ENCODE measurements at places on chromosomes 13 and 19.
A peak's percentile ranks its signal among the peaks of the same experiment; 100 is the strongest.

- no peak for DNase-seq
These were observed 20.5 kb downstream of the ZNF114 start for GRCh38 chr19:48290401-48290770.

- DNase-seq = no peak
These were observed 187.6 kb downstream of the TUBA3C start for GRCh38 chr13:18993884-18994660.

- no peak for DNase-seq
These were observed 2.6 kb upstream of the POLR2E start for GRCh38 chr19:1097810-1098176.

DNA sequence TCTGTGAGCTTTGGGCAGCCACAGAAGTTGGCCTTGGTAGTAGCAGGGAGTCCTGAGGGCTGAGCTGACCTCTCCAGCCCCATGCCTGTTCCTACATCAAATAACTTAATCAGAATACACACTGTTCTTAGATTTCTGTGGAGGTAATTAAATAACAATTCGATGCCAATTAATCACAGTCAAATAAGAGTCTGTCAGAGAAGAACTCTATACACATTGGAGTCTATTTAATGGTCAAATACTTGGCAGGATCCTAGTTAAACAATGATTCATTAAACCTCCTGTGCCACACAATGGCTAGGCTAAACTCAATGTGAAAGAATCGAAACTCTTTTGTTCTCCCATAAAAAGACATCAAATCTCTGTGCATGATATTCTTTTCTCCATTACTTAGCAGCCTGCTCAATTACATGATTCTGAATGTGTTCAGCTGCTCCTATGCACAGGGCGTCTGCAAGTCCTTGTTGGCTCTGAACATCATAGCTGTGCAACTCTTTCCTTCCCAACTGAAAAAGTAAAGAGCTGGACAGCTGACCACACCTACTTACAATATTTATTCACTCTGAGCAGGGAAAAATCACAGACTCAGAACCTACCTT is 173.1 kb downstream of the ABCC4 start:
- no peak for DNase-seq

DNA sequence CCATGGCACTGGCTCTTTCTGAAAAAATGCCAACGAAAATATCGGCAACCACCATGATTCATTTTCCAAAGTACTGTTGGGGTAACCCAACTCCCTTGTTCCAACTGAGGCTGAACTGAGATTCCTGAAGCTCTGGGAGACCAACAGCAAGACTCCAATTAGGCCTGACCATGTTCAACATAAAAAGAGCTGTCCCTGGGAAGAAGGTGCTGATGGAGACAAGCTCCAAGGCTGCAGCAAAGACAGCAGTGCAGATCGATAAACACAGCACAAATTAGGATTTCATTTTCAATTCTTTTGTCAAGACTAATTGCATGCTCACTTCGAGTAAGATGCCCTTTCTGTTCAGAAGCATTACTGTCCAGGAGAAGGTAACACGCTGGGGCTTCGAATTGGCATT is 968.0 kb downstream of the UQCRFS1 start:
- no peak for DNase-seq

DNA sequence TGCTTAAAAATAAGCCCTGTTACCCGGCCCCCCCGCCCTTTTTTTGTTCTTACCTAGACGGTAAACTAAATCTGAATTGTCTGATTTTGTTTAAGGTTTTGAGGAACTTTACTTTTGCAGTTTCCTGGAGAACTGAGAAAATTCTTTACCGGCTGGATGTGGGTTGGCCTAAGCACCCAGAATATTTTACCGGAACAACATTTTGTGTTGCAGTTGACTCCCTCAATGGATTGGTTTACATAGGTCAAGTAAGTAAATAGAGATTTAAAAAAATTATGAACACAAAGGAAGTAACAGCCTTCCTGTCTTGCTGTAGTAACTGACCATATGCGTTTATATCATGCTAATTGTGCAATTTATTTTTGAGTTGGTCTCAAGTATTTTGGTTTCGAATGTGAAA is 785 bp downstream of the NHLRC3 start:
- no peak for DNase-seq

DNA sequence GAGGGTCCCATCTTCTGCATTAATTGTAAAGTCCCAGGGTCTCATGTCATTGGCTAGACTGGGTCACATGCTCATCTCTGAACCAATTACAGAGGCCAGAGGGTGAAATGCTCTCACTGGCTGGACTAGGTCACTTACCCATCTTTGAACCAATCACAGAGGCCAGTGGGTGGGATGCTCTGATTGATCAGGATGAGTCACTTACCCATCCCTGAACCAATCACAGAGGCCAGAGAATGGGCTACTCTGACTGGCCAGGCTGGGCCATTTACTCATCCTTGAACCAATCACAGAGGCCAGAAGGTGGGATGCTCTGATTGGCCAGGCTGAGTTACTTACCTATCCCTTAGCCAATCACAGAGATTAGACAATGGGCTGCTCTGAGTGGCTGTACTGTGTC is 5.3 kb downstream of the MISP start:
- DNase-seq = peak; percentile 100

- no peak for DNase-seq
These were observed 506 bp downstream of the KCNRG start for GRCh38 chr13:50015750-50016149.

DNA sequence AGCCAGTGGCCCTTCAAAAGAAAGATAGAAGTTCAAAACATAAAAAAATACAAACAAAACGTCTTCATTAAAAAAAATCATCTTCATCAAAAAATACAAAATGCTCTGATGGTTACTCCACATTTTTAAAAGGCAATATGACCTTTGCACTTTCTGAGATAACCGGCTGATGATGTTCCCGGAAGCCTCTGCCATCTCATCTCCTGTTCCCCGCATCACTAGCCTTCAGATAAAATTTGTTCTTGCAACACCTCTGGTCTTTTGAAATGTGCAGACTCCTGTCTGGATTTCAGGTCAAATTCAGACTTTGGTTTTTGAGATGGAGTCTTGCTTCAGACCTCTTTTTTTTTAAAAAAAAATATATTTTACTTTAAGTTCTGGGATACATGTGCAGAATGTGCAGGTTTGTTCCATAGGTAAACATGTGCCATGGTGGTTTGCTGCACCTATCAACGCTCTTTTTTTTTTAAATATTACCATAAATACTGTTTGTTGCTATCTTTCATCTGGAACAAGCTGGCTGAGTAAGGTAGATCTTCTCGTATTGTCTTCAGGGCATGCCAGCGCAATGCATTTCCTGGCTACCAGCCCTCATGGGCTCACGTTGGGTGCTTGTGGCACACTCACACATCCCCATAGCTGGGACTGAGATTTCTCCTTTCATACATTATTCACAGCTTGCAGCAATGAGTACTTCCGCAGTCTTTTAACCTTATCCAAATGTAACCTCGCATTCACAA is 418.9 kb upstream of the ARGLU1 start:
- DNase-seq = no peak

DNA sequence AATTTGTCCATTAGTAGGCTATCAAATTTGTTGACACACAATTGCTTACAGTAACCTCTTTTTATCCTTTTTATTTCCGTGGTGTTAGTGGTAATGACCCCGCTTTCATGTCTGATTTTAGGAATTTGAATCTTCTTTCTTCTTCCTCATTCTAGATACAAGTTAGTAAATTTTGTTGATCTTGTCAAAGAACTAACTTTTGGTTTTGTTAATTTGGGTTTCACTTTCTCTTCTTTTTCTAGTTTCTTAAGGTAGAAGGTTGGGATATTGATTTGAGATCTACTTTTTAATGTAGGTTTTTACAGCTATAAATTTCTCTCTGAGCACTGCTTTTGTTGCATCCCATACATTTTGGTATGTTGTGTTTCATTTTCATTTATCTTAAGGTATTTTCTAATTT is 53.3 kb upstream of the SLC7A1 start:
- DNase-seq = no peak

DNA sequence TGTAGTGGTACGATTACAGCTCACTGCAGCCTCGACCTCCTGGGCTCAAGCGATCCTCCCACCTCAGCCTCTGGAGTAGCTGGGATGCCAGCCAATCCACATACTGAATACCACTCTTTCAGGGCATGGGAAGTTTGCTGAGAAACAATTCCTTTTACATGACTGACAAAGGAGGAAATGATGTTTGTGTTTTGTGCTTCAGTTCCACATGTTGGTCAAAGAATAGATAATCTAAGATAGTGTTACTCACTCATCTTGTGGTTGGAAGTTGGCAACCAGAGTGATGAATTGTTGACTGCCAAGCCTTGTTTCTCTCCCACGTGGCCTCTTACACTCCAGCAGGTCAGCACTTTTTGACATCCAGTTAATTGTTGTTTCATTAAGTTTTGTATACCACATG is 7.6 kb downstream of the MBD3L2B start:
- DNase-seq = no peak

DNA sequence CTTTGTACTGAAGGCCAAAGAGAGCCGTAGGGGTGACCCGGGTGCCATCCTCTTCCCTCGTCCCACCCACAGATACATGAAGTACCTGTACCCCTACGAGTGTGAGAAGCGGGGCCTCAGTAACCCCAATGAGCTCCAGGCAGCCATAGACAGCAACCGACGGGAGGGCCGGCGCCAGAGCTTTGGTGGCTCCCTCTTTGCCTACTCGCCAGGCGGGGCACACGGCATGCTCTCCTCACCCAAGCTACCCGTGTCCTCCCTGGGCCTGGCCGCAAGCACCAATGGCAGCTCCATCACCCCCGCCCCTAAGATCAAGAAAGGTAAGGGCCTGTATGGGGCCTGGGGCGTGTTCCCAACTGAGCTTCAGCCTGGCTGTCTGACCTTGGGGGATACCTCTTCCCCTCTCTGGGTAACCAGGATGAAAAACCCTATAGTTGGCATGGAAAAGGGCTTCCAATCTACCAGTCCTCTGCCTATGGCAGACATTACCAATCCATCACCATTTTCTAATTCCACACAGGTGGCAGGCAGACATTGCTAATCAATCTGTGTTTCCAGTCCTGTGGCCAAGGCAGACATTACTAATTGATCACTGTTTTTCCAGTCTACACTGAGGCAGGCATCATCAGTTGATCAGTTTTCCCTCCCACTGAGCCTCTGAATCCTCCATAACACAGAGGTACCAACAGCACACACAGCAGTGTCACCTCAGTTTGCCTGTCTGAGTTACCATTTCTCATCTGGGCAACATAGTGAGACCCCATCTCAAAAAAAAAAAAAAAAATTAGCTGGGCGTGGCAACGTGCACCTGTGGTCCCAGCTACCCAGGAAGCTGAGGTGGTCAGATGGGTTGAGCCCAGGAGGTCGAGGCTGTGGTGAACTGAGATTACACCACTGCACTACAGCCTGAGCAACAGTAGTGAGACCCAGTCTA is 19.1 kb upstream of the WDR18 start:
- DNase-seq = peak; percentile 36

DNA sequence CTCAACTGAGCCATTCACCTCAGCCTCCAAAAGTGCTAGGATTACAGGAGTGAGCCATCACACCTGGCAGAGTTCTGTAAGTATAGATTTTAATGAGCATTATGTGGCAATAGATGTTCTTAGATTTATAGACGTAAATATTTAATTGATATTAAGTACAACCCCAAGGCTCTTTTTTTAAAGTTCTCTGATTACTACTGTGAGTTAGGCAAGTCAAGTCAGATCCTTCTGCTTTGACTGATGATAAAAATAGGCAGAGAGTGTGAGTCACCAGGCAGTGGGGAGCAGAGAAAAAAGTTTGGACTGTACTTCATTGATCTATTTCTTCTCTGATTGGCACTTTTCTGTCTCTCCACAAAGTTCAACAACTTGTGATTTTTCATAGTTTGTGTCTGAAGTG is 1379.9 kb downstream of the UQCRFS1 start:
- no peak for DNase-seq

DNA sequence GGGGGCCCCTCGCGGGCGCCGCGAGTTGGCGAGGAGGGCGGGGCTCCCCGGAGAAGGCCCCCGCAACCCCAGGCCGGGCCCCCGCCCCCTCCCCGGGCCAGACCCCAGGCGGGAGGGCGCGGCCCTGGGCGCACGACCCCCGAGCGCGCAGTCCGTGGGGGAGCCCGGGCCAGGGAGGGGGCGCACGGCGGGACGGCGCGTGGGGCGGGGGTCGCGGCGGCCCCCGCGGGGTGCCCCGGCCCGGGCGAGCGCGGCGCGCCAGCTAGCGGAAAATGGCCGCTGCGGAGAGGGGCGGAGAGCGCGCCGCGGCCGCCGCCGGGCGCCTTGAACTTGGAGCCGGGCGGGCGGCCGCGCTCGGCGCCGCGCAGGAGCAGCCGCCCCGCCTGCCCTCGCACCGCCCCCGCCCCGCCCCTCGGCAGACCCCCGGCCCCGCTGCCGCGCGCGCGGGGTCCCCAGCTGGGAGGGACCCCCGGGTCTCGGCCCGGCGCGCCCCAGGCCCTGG is 6.4 kb upstream of the NFIC start:
- no peak for DNase-seq

DNA sequence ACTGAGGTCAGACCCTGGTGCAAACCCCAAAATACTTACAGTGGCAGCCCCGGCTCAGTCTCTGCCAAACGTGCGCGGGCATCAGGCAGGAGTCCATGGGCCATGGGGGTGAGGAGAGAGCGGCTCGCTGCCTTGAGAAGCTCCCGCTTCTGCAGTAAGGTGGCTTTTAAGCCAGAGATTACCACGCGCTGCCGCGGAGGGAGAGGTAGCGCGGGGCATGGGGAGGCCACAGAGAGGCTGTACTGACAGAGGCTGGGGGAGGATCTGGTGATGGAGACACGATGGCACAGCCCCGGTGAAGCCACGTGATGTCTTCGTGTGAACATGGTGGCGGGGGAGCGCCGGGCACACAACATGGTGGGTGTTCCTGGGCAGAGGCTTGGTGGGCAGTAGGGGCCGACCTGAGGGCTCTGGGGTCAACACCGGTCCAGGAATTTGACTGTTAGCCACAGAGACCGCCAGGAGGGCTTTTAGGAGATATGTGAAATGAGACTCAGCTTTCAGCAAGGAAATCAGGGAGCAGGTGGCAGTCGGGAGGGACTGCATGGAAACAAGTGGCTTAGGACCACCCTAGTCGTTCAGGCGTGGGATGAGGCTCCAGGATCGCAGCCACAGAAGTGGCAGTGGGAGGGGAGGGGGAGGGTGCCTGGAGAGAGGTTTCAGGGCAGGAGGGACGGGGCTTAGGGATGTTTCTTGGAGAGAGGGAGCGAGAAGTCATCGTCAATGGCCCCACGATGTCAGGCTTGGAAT is 24.1 kb downstream of the MCF2L start:
- DNase-seq = no peak

- DNase-seq = no peak
These were observed 49.3 kb upstream of the IL17D start for GRCh38 chr13:20654156-20654555.

DNA sequence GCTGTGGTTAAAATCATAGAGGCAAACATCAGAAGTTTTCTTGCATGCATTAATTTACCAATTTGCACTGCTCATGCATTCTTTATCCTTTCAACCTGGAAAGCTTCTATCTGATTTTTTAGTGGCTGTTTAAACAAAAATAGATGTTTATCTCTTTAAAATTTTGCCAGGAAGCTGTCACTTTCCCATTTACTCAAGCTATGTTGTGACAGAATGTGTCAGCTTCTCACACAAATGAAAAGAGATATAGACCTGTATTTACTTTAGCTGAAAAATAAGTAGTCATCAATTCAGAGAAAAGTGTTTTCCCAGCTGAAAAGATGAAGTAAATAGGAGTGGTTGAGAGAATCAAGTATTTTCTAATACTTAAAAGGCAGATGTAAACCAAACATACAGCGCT is 872.8 kb downstream of the DACH1 start:
- no peak for DNase-seq

- DNase-seq = no peak
These were observed at the start of gene ZNF470 for GRCh38 chr19:56567274-56568120. Gene ZNF470, plus strand, starts transcription at chr19:56567468. Its CDS starts 2,844 bp downstream, at chr19:56570312.

- no peak for DNase-seq
These were observed 18.8 kb downstream of the SMG9 start for GRCh38 chr19:43735957-43736356.

- no peak for DNase-seq
These were observed 136.3 kb upstream of the UFM1 start for GRCh38 chr13:38213314-38213713.

Measured in NAMALWA (cell line).